ENCODE measurements at places on chromosomes 5 and 9.

DNA sequence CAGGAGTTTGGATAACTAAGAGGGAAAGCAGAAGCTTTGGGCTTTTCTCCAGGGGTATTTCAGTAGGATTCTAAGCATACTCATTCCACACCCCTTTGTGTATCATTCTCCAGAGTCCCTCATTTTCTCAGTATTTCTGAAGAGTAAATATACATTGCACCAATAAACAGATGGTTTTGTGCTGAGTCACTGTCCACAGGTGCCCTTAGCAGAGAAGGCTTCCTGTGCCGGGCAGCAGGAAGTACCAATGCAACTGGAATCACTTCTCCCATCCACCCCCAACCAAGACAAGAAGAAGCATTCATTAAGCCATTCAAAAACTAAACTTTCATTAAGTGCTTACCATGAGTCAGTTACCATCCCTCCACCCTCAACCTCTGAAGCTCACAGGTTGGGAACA, 3.6 kb upstream of the CCNJL start:
- peak; percentile 24 for DNase-seq

GRCh38 chr5:159027504-159027903, 72.2 kb downstream of the EBF1 start:
- DNase-seq: no peak

- DNase-seq: peak; percentile 93
Measured at GRCh38 chr9:134325813-134326723, at the start of gene RXRA. RXRA (plus strand) TSS chr9:134326455; CDS start chr9:134326632, 177 bp downstream.

GRCh38 chr5:172855597-172856292, 21.7 kb downstream of the ERGIC1 start:
- no peak for DNase-seq

DNA sequence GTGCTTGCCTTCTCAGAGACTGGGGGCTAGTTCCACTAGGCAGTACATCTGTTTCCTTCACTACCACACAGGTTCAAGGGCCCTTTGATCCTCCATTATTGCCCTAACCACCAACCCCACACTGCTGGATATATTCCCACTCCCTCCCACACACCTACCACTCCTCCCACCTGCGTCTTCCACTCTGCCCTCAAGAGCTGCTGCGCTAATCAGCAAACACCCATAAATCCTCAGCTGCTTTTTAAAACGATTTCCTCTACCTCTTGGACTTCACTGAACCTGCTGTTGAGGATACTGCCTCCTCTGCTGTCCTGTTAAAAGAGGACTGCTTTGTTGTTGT, 120.9 kb downstream of the MAPKAP1 start:
- no peak for DNase-seq

DNA sequence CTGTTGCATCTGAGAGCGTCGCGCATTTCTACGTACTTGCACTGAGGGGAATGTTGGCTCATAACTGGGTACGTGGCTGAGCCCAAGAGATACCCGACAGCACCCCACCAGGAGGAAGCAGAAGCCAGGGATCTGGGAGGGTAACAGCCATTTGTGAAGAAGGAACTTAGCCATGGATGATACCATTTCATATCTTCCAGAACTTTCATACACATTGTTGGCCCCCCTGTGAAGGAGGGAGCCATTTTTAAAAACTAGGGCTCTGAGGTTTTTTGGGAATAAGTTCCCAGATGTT, 101.4 kb upstream of the SLC44A1 start:
- no peak for DNase-seq

- peak; percentile 61 for DNase-seq
Measured at GRCh38 chr9:2413160-2413805, 208.3 kb upstream of the VLDLR start.

DNA sequence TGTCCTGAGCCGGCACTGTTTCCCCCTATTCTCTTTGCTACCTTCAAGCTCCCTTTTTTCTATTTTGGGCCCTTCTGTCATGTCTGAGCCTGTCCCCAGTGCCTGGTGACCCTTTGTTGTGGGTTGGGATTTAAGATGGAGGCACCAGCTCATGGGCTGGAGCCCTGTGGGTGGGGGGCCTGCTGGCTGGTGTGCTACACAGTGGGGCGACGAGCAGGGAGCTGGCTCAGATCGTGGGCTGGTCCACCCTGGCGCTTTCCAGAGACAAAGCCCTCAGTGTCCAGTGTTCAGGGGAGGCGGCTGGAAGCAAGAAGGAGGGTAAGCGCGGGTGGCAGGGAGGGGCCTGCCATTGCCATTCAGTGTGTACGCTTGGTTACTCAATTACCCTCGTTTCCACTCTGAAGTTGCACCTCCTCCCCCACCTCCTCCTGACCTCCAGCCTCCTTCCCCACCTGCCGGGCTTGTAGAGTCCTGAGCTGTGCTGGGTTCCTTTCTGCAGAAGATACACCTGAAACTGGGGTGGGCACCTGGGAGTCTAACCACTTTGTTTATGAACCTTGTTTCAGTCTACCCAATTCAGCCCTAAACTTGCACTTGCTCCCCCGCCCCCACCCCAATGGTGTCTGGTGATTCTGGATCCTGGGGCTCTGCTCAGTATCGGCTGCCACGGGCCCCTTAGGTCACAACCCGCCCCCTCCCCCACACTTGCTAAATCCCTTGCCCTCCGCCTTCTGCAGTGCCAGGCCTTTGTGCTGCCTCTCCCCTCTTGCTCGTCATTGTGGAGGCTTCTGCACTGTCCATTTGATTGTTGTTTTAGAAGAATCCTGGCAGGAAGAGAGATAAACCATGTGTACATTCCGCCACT, 49.9 kb downstream of the MVB12B start:
- no peak for DNase-seq

- DNase-seq: no peak
Measured at GRCh38 chr5:95590880-95591279, 29.0 kb upstream of the GPR150 start.
